ENCODE measurements at places on chromosomes 4 and X. TPM values are rescaled to one million over a fixed set of nuclear protein-coding genes. Genes with fewer than 3 reads are reported as not detected.

The PABPC5 gene
- polyA plus RNA-seq = not detected

The GSX2 gene
- polyA plus RNA-seq = not detected

The DOK7 gene
- 0.21 TPM for polyA plus RNA-seq

The GAGE2A gene
- polyA plus RNA-seq = not detected

The PABPC1L2A gene
- polyA plus RNA-seq = not detected

DNA sequence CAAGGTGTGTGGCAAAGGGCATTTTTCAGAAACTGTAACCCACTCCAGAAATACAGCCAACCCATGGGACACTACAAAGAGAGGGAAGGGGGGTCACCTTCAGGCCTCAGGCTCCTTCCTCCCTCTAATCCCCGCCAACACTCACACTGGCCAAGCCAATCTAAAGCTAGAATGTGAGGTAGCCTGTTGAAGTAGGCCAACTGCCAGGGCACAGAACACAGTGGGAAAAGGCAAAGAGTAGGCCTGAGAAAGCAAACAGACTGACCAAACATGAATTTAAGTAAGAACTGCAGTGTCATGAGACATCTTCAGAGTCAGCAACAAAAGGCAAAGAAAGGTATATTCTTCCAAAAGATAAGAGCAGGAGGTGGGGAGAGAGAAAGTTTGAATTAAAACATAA is 289.0 kb downstream of the HNRNPD start:
- no peak for DNase-seq

GRCh38 chrX:50107470-50107869 is 93.3 kb downstream of the AKAP4 start:
- DNase-seq = no peak

DNA sequence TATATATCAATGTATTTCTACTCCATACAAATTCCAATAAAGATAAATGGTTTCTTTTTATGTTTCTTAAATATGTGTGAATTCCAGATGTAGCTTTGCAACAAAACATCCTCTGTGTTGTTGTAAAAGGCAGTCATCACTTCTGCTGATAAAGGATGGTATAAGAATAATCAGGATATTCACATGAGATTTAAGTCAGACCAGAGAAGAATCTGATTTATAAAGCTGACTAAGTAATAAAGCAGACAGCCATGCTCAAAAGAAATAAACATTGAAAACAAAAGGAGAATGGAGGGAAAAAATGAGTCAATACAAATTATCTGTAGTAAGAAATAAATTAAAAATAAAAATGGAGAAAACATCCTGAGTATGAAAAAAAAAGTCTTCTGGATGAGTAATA is 27.0 kb upstream of the SLC7A11 start:
- DNase-seq = no peak

DNA sequence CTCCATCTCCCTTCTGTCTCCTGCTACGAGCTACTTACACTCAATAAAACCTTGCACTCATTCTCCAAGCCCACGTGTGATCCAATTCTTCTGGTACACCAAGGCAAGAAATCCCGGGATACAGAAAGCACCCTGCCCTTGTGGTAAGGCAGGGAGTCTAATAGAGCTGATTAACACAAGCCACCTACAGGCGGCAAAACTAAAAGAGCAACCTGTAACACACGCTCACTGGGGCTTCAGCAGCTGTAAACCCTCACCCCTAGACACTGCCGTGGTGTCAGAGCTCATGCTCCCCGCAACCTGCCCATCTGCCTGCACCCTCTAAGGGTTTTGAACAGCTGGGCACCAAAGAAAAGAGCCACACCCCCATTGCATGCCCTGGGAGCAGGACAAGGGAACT is 755.4 kb upstream of the HTR2C start:
- no peak for DNase-seq

DNA sequence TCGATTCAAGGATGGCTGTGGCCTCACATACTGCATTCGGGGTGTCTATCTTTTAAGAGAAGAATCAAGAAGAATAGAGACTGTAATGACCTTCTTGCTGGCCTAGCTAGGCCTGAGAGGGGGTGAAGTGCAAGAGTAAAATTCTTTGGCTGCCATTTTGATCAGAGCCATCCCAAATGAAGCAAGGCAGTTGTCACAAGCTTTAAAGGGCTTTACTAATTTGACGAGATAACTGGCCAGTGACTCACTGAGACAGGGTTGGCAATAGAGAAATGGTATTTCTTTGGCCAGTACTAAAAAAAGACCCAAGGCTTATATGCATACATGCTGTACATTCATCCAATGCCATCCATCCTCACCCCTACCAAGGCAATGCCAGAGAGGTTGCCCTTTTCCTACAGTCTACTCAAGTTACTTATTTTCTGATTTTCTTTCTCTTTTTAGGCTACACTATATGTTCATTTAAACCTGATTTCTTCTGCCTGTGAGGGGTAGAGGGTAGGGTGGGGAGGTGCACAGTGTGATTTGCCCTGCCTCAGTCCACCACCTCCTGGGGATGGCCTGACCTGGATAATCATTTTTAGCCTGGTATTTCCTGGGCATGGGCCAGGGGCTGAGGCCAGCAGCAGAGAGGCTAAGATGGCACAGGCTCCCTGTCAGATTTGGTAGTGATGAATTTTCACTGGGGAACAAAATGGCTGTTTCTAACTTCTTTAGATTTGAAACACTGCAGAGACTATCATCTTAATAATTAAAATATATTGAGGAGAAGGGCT is 32.2 kb downstream of the ATG4A start:
- no peak for DNase-seq
